NCI-H146 (cell line): ENCODE measurements at places on chromosomes 11 and 22.

DNA sequence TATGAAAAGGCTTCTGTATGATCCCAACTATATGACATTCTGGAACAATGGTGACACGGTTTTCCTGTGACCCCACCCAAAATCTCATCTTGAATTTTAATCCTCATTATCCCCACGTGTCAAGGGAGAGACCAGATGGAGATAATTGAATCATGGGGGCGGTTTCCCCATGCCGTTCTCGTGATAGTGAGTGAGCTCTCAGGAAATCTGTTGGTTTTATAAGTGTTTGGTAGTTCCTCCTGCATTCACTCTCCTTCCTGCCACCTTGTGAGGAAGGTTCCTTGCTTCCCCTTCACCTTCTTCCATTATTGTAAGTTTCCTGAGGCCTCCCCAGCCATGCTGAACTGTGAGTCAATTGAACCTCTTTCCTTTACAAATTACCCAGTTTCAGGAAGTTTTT lies 53.1 kb upstream of the TSPAN18 start:
- no peak for DNase-seq

DNA sequence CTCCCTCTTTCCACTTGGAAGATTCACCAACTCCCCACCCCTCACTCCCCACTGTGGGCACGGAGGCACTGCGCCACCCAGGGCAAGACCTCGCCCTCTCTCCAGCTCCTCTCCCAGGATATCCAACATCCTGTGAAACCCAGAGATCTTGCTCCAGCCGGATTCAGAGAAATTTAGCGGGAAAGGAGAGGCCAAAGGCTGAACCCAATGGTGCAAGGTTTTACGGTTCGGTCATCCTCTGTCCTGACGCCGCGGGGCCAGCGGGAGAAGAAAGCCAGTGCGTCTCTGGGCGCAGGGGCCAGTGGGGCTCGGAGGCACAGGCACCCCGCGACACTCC lies 397 bp upstream of the CD44 start:
- no peak for DNase-seq

DNA sequence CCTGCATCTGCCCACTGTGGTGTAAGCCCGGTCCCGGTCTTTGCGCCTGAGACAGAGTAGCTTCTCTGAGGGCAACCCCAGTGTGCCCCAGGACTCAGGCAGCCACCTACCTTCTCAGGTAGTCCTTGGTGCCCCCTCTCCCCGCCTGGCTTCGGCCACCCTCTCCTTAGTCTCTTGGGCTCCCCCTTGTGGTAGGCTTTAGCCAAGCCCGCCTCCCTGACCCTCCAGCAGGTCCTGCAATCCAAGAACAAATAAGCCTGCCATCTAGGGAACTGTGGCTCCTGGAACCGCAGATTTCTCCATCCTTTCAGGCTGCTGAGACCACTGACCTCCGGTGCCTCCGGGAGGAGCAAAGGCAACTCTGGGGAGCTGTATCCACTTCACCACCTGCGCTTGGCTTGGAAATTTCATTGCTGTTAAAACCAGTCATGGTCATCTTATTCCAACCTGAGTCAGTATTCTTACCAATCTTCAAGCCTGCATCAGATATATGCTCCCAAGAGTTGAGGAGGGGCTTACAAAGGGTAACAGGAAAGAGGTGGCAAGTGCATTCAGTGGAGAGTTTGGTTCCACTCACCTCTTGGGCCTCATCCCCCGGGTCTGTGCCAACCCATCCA lies 52.8 kb upstream of the TENM4 start:
- DNase-seq: peak; percentile 58

DNA sequence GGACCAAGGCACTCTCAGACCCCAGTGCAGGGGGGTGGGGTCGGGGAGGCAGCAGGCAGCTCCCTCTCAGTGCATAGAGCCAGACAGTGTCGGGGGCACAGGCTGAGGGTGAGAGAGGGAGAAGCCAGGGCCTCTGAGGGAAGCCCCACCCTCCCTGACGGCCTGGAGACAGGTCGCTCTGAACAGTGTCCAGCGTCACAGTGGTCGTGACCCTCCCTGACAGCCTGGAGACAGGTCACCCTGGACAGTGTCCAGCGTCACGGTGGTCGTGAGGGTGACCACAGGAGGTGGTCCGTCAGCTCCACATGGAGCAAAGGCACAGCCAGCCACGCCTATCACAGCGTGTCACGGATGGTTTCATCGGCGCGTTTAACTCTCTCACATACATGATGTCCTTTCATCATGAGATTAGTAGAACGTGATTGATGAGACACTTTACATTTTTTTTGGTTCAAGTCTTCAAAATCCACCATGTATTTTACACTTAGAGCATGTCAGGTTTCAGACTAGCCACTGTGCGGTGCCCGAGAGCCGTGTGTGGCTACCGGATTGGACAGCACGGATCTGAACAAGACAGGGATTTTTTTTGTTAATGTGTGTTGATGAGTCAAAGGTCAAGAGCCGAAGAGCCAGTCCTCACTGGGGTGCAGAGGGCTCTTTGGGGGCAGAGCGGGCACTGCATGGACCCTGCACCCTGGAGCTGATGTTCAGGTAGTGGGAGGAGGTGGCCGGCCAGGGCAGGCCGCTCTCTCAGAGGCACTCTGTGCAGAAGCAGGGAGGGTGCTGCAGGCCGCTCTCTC lies 23.9 kb upstream of the PANX2 start:
- DNase-seq: no peak

- no peak for DNase-seq
Measured at GRCh38 chr11:79375818-79376550, 64.8 kb downstream of the TENM4 start.

DNA sequence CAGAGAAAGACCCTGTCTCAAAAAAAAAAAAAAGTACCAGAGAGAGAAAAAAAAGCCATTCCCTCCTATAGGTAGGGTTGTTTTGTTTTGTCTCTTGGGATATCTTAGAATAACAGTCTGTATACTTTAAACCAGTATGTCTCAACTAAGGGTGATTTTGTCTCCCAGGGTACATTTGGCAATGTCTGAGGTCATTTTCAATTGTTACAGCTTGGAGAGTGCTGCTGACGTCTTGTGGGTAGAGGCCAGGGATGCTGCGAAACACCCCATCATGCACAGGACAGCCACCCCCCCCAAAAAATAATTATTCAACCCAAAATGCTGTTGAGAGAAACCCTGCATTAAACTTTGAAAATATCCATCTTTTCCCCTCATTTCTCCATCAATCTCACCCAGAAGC lies 56.1 kb upstream of the CRTAM start:
- no peak for DNase-seq

DNA sequence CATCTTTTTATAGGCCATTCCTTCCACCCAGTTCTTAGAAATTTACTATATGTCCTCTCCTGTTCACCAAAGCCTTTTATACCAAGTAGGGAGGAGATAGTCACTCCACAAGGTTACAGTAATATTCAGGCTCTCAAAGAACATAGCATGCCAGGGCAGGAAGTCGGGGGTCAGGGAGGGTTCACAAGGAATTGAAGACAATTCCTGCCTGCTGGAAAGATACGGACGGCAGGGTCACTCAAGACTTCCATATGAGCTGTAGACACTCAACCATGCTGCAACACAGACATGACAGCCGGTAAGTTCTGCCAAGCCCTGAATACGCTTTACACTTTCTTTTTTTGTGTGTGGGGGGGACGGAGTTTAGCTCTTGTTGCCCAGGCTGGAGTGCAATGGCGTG lies 700 bp downstream of the C22orf31 start:
- no peak for DNase-seq

DNA sequence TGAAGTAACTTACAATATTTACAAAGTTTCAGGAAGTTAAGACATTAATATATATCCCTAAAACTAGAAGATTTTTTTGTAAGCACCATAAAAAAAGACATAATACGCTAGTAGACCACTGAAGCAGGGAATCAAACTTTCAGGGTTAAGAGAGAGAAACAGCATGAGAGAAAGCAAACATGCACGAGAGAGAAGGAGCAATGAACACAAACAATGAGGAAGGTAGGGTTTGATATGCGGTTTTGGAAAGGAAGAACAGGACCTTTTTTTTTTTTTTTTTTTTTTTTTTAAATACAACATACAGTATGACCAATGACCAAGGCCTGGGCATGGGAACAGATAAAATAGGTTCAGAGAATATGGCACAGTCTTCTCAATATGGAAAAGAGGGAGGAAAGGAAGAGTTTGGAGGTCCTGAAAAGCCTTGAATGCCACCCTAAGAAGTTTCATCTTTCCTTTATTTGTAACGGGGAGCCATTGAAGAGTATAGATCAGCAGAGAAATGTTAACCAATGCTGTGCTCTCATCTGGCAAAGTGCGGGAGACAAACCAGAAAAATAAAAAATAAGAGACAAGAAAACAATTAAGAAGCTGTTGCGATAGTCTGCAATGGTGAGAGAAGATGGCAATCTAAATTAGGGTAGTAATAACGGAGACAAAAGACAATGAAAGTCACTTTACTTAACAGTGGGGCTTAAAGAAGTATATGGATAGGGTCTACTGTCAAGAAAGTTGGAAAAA lies 101.0 kb downstream of the USP35 start:
- no peak for DNase-seq

GRCh38 chr11:88411265-88411664 lies 73.7 kb upstream of the CTSC start:
- DNase-seq: no peak

DNA sequence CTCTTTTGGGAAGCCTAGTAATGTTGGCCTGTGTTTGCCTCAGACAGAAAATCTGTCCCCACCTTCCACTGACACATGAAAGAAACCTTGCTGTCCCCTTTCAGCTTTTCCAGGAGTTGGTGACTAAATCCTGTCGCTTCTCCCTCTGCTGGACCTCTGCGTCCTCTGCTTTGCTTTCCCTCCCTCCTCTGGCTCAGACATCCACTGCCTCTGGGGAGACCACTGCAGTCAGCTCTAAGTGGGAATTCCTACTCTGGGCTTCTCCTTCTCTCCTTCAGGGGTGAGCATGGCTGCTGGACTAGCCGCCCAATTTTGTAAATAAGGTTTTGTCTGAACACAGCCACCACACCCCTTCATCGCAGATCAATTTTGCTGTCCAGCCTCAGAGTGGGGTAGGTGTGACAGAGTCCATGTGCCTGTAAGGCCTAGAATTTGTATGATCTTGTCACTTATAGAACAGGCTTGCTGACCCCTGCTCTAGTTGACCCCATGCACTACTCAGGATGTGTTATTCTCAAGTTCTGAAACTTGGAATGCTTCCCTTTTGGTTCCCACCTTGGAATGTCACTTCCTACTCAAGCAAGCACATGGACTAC lies 23.0 kb downstream of the LRRC74B start:
- no peak for DNase-seq

DNA sequence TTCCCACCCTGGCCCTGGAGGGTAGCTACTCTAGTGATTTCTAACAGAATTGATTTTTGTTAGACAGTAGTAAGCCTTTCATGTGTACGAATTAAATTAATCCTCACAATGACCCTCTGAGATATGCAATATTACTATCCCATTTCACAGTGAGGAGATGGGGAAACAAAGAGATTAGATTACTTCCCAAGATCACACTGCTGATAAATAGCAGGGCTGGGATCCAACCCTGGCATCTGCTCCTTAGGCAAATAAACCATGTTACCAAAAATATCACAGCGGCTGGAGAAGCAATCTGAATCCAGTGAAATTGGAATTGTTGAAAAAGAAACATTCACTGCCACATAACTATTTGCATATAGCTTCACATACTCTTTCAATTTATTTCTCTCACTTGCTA lies 12.8 kb upstream of the CAVIN3 start:
- DNase-seq: peak; percentile 85

- no peak for DNase-seq
Measured at GRCh38 chr11:11265320-11265719, 87.7 kb downstream of the CSNK2A3 start.

DNA sequence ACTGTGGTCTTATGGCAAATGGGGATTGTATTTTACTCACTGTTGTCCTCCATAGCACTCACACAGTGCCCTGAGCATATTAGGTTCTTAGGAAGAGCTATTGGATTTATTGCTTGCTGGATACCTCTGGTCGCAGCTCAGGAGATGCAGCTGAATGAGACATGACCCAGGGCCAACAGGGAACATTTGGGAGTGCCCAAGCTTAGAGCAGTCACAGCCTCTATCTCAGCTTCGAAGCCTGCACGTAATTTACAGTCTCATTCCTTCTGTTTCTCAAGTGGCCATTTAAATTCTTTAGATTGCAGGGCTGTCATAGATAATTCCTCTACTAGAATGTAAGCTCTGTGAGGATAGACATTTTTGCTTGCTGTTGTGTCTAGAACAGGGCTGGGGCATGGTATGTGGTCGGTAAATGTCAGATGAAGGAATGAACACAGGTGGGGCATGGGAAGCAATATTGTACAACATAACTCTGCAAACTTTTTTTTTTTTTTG lies 192.8 kb downstream of the GRIK4 start:
- no peak for DNase-seq

- DNase-seq: no peak
Measured at GRCh38 chr11:108663154-108663877, 1.6 kb upstream of the DDX10 start.

GRCh38 chr11:96622026-96622634 lies 232.3 kb downstream of the JRKL start:
- no peak for DNase-seq
